ENCODE measurements at places on chromosomes 3 and 15. TPM values are rescaled to one million over a fixed set of nuclear protein-coding genes. Genes with fewer than 3 reads are reported as not detected.

The CALML4 gene
- total RNA-seq = 3.2 TPM

The FOXL2 gene
- 0.10 TPM for total RNA-seq

The RGMA gene
- total RNA-seq = 0.10 TPM

The GOLGA8G gene
- total RNA-seq = not detected

The RETNLB gene
- total RNA-seq = not detected

The AGTR1 gene
- total RNA-seq = not detected

The C3orf49 gene
- not detected for total RNA-seq

The ZNF860 gene
- 0.98 TPM for total RNA-seq

The CTXN2 gene
- not detected for total RNA-seq

The ITIH1 gene
- total RNA-seq = not detected

The RASL12 gene
- total RNA-seq = not detected

The GOLGA8R gene
- total RNA-seq = 2.3 TPM

The PEX5L gene
- under 0.01 TPM for total RNA-seq

The ISY1 gene
- 25.2 TPM for total RNA-seq

The EPM2AIP1 gene
- 14.0 TPM for total RNA-seq

The DZIP1L gene
- total RNA-seq = 8.0 TPM

The ADCY5 gene
- total RNA-seq = not detected

The TNIK gene
- total RNA-seq = 32.3 TPM

The SEMA5B gene
- not detected for total RNA-seq

The ABHD2 gene
- total RNA-seq = 59.0 TPM

The GUCA1C gene
- not detected for total RNA-seq

The IL17RD gene
- total RNA-seq = 0.98 TPM

The MKRN3 gene
- under 0.01 TPM for total RNA-seq

The GTF2E1 gene
- total RNA-seq = 24.9 TPM

The ALS2CL gene
- 8.8 TPM for total RNA-seq

The MAPKBP1 gene
- total RNA-seq = 32.6 TPM

The KLHL6 gene
- 11.7 TPM for total RNA-seq

The TRIM42 gene
- total RNA-seq = not detected

The FANCD2OS gene
- not detected for total RNA-seq

The PPP1R14D gene
- not detected for total RNA-seq

The ARRDC4 gene
- 3.6 TPM for total RNA-seq

The SUCLG2 gene
- 34.0 TPM for total RNA-seq

The C15orf62 gene
- 0.65 TPM for total RNA-seq

The DUOX1 gene
- not detected for total RNA-seq

The C3orf20 gene
- total RNA-seq = not detected

The MME gene
- total RNA-seq = 18.3 TPM

The RTP1 gene
- total RNA-seq = not detected

The SEMA7A gene
- 0.76 TPM for total RNA-seq

The LRTM1 gene
- total RNA-seq = not detected

The RHCG gene
- total RNA-seq = not detected

The MYO5A gene
- total RNA-seq = 155 TPM

The STRC gene
- not detected for total RNA-seq

The GABRA5 gene
- not detected for total RNA-seq

The PATL2 gene
- total RNA-seq = under 0.01 TPM

The RAB6B gene
- total RNA-seq = 0.98 TPM

The LEO1 gene
- total RNA-seq = 24.3 TPM

The TMC3 gene
- not detected for total RNA-seq

The IQCF5 gene
- not detected for total RNA-seq

The CCDC39 gene
- not detected for total RNA-seq

The NEK10 gene
- 11.6 TPM for total RNA-seq

The ATP13A3 gene
- 132 TPM for total RNA-seq

The EXD1 gene
- total RNA-seq = not detected

The WDR93 gene
- total RNA-seq = 0.10 TPM

Data from vein endothelial cell (primary cell).